ENCODE measurements at places on chromosomes 7 and 10.

- no peak for DNase-seq
These were observed 26.8 kb upstream of the SORCS3 start for GRCh38 chr10:104614245-104614831.

GRCh38 chr10:68560186-68560942, at the start of gene TET1:
Gene TET1, plus strand, starts transcription at chr10:68560337. Its CDS starts 12,002 bp downstream, at chr10:68572339.
- DNase-seq: peak; percentile 74

DNA sequence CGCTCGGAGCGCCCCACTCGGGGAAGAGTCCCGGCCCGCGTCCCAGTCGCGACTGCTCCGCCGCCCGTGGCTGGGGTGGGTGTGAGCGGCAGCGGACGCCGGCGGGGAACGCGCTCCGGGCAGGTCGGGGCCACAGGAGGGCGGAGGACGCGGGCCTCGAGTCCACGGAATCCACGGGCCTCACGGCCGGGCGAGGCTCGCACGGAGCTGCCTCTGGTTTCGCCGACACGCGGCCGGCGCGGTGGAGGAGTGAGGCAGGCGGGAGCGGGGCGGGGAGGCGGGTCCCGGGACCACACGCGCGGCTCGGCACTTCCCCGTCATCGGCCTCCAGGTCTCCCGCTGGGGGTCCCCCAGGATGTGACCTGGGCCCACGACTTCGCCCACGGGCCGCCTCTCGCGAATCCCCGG, 533 bp upstream of the NKX6-2 start:
- no peak for DNase-seq

GRCh38 chr7:101287032-101287431, 34.6 kb downstream of the IFT22 start:
- no peak for DNase-seq

DNA sequence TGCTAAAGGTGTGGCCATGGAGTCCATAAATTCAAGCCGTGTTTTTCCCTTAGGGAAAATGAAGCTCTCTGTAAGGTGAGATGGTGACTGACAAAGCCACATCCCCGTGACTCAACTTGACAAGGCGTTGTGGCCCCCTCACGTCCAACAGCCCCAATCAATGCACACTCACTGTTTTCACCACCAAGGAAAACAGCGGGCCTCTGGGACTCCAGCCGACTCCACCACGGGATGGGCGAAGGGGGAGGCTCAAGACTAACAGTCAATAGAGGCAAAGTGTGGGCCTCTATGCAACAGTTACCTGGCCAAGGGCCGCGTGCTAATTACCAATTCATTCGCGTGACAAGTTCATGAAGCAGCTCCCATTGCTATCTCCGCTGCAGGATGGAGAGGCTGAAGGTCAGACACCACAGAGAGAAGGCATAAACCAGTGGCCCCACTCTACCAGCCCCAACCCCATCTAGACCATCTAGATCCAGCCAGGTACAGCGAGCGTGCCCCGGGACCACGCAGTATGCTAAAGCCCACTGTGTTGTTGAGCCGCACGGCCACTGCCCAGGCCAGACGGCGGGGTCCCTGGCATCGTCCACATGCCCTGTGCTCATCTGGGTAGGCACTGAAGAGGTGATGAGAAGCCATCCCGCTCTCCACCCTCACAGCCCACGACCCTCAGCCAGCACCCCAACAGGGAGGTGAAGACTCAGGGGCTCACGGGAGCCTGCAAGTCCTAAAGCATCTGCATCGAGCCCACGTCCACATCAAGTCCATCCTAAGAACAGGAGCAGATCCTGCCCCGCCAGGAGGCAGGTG, 76.1 kb downstream of the PROSER2 start:
- no peak for DNase-seq

DNA sequence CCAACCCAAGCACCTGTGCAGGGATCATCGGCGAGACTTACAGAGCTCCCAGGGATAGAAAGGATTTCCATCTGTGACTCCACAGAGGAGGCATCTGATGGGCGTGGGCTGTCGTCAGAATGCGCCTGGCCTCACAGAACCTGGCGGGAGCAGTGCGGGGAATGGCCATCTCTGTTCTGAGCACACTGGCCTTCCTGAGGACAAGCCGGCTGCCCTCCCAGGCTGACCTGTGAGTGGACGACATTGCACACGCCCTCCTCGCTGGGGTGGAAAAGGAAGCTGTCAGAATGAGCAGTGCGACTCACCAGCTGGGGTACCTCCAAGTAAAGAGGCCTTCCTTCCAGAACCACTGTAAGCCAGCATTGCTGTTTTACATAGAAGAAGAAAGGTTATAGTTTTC, 234.6 kb upstream of the PITRM1 start:
- DNase-seq: no peak

DNA sequence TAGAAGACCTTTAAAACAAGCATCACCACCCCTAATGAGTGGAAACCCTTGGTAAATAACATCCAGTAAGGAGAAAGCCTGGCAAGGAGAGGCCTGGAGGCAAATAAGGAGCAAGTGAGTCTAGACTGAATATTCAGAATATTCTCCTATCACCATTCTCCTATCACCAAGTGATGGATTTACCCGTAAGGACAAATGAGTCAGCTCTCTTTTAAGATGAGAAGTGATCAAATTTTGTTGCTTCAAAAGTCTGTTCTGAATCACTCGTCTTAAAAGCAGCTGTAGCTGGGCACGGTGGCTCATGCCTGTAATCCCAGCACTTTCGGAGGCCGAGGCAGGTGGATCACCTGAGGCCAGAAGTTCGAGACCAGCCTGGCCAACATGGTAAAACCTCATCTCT, 28.4 kb downstream of the KIAA1549 start:
- no peak for DNase-seq

DNA sequence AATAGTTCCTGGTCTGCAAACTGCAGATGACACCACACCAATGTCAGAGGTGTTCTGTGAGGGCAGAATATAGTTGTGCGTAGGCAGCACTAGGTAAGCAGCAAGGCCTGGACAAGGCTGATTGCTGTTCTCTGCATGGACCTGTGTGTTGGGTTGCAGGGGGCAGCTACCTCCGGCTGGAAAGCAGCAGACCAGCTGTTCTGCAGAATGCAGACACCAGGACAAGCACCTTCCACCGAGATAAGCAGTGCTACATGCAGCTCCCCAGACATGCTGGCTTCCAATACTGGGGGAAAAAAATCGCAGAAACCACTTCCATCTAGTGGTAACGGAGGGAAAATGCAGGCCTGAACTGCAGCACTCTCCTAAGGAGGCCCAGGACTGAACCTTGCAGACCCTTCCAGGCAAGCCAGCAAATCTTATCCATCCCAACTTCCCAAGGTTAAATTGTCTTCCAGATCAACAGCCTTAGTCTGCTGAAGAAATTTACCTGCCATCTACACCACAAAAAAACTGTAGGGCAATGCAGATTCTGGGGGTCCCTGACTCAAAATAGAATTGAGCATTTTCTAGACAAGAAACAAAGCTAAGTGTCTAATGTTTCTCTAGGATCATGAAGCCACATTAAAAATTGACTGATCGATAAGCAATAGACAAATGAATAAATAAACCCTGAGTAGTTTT, 50.5 kb upstream of the COBL start:
- peak; percentile 73 for DNase-seq

- DNase-seq: no peak
These were observed 245.4 kb downstream of the SKIDA1 start for GRCh38 chr10:21280037-21280436.

GRCh38 chr7:88204525-88205110, 15.2 kb downstream of the SRI start:
- DNase-seq: no peak

DNA sequence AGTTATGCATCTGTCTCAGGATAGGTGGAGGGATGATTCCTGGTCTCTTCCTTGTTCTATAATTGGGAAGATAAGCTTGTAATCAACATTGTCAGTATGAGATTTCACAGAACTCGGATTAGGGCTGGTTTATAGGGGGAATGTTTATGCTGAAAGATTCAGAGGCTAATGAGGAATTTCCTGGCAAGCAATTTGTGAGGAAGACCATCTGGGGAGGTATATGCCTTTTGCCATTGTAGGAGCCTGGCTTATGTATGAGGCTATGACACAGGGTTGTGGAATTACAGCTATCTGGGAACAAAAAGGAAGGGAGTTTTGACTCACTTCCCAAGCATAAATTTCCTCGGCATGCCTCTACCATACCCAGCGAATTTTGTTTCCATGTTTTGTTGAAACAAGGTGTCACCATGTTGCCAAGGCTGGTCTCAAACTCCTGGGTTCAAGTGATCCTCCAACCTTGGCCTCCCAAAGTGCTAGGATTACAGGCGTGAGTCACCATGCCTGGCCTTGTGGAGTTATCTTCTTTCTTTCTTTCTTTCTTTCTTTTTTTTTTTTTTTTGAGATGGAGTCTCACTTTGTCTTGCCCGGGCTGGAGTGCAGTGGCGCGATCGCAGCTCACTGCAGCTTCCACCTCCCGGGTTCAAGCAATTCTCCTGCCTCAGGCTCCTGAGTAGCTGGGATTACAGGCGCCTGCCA, 1.6 kb upstream of the COPS6 start:
- DNase-seq: no peak

GRCh38 chr7:77226357-77226839, 26.8 kb upstream of the FGL2 start:
- DNase-seq: no peak

DNA sequence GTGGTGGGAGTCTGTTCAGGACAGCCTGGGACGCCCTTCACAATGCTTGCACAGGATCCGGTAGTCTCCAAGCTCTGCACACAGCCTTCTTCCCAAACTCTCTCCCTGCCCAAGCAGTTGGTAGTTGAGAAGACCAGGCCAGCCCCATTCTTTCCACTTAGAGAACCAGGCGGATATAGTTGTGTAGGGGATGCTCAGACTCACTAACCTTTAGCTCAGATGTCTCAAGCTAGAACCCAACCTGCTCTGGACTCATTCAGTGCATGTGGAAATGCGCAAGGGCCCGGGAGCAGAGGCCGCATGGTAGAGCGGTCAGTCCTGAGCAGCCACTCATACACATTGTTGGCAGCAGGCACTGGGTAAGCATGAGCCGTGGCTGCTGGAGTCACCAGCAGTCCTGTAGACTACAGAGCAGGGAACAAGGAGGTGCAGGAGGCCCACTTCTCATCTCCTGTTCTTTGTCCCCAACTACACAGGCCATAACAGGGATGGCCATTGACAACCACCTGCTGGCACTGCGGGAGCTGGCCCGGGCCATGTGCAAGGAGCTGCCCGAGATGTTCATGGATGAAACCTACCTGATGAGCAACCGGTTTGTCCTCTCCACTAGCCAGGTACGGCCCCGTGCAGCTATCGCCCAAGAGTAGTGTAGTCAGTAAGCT, 17.2 kb upstream of the C10orf53 start:
- no peak for DNase-seq

DNA sequence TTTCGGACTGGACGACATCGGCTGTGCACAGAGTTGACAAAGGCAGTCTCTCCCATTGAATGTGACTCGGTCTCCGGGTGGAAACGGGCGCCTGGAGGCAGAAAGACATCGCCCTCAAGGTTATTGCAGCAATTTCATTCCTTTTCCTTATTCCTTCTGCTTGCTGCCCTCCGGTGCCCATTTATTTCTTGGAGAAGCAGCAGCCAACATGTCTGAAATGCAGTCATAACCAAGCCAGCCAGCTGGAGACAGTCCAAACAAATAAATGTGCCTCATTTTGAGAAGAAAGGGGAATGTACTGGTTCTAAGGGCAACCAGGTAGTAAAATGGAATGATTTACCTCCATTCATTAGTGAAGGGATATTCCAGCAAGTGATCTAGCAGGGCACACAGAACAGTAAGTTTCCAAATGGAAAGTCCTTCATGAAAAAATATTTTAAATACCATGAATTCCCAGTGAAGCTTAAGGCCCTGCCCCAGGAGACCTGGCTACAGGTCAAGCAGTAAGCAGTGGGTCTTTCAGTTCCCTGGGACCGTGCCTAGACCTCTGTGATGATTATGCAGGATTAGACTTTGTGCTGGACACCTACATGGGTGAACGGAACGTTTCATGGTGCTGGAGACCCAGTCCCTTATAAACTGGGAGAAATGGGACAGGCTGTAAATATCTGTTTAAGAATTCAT, 86.6 kb downstream of the ABLIM1 start:
- DNase-seq: no peak

DNA sequence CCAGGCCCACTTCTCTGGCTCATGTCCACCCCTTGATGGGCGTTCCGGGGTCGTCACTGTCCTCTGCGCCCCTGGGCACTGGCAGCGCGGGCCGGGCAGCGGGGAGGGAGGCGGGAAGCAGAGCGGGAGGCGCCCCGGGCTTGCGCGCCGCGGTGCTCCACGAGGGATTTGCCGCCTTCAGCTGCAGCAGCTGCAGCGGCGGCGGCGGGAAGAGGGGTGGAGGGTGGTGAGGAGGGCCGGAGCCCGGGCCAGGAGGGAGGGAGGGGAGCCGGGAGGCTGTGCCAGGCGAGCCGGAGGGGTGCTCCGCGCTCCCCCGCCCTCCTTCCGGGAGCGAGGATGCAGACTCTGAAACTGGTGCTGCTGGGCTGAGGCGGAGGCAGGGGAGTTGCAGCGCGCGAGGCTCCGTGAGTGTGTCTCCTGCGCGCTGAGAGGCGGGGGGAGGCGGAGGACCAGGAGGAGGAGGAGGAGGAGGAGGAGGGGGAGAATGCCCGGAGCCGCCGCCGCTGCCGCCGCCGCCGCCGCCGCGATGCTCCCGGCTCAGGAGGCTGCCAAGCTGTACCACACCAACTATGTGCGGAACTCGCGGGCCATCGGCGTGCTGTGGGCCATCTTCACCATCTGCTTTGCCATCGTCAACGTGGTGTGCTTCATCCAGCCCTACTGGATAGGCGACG, at the start of gene LHFPL3:
Gene LHFPL3, plus strand, starts transcription at position 308 of the 674 bp plus-strand sequence.
- no peak for DNase-seq

DNA sequence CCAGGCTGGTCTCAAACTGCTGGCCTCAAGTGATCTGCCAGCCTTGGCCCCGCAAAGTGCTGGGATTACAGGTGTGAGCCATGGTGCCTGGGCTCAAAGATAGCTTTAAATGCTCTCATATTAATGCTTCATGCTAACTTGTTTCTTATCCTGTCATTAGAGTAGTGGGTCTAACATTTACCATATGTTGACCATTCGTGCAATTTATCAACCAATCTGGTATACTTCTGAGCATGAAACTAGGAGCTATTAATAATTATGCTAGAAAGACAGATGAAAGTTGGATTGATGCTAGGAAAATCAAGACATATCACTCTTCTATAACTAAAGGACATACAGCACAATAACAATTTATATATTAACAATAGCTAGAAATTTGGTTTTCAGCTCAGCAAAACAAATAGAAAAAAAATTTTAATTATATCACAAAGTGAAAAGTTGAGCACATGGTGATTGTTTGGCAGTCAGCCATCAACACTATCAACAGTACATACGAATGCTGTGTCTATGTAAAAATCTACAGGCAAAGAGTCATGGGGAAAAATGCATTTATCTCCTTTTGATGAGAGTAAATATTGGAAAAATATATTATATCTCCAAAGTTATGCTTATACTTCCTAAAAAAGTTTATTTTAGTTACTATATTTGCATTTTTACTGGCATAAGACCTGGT, 112.1 kb upstream of the ABCB5 start:
- DNase-seq: no peak

GRCh38 chr10:73894245-73894971, 16.5 kb upstream of the PLAU start:
- no peak for DNase-seq

All from left lung (tissue), 14 donors.